ENCODE measurements at places on chromosomes 13 and 19. TPM values are rescaled to one million over a fixed set of nuclear protein-coding genes. Genes with fewer than 3 reads are reported as not detected.

CAMSAP3 gene
- 0.17 TPM for total RNA-seq

TRIM28 gene
- total RNA-seq, result 220 TPM

DNA sequence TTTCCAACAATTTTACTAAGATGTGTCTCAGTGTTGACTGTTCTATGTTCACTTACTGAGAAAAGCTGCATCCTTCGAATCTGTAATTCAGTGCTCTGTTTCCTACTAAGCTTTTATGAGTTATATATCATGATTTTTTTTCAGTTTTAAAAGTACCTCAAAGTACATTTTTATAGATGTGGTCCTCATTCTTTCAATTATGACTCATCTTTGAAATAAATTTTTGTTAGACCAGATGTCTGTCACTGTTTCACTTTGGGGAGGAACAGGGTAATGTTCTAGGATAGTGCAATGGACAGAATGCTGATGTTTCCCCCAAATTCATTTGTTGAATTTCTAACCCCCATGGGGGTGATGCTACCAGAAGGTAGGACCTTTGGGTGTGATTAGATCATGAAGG, 74.8 kb downstream of the NALCN start:
- DNase-seq, result no peak
- no peaks in the 10 kb centered on the region for H3K36me3 ChIP-seq
- H3K4me1 ChIP-seq, result no peaks in the 10 kb centered on the region
- no peak overlapping the region for H3K4me3 ChIP-seq
- H3K27me3 ChIP-seq, result no peaks in the 10 kb centered on the region
- H3K27ac ChIP-seq, result no peak overlapping the region

DNA sequence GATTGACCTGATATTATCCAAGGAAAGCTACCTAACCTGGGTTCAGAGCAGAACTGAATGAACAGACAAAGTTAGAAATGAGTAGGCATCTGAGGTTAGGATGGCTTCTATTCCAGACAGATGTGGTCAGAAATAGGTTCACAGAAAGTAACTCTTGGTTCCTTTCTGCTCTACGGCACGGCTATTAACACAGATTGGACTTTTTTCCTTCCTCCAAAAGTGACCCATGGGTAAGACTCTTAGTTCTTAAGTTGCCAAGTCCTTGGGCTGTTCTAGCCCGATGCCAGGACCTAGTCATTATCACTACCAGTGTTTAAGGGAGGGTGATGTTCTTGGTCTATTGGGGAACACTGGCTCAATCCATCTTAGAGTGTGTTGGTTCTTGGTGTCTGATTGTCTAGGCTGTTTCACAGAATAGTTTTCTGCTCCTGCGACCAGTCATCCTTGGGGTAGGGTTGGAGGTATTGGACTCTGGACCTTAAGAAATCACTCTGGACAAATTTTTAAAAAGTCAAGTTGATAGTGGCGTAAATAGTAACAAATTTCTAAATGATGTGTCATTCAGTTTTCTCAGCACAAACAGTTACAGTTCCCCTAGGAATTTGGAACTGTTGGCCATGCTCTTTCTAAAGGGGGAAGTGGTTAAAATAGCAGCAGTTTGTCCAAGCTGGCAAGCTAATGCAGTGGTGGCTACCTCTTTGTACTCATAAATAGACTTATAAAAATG, 60.1 kb upstream of the MYCBP2 start:
- no peak overlapping the region for H3K4me3 ChIP-seq
- H3K27ac ChIP-seq, result no peak overlapping the region
- H3K4me1 ChIP-seq, result no peaks in the 10 kb centered on the region
- no peak for DNase-seq
- no peaks in the 10 kb centered on the region for H3K36me3 ChIP-seq

Measured in esophagus muscularis mucosa (tissue), 4 donors.